NCI-H1105 treated with DMSO at 0.1 percent for 48 hours (cell line): ENCODE measurements at places on chromosomes 2 and 18.

DNA sequence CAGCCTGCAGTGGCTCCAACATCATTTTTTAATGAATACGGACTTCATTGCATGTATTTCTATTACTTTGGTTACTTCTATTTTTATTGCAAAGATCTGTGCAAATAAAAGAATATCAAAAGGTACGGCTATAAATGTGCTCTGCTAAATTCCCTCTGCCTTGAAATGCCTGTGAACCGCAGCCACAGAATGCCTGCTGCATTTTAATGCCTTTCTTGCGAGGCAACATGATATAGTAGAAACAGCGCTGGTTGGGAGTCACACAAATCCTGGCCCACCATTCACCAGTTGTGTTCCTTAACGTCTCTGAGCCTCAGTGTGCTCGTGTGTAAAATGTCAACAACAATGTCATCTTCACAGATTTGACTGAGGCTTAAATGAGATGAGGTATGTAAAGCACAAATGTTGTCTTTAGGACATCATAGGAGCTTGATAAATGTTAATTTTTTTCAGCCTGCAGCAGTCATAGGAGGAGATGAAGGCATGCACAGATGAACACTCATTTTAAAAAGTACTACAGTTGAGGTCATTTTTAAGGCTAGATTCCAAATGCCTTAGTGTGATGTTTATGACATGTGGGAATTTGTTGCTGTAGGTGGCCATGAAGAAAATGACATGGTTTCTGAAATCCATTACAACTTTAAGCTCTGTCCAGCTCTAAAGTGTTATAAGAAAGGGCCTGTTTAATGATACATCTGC is 187.6 kb upstream of the NRP2 start:
- no peak for DNase-seq

DNA sequence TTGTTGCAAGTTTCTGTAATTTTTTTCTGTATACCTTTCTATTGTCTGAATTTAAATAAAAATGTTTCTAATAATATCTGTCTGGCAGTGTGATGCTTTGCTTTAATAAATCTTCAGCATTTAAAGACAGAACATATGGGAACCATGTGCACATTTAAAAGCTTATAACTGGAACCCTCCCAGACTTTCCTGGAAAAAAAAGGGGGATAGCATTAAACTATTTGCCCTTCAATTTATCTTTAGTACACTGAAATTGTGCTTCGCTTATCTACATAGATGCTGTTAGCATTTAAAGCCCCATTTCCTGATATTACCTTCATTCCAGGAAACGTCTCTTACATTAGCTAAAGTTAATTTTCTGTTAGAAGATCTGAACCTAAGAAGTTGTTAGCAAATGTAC is 64.6 kb downstream of the ZC3H6 start:
- no peak for DNase-seq

GRCh38 chr2:208017721-208018120 is 7.6 kb downstream of the PLEKHM3 start:
- DNase-seq: no peak

GRCh38 chr18:45270289-45270771 is 344.9 kb upstream of the SLC14A2 start:
- no peak for DNase-seq

DNA sequence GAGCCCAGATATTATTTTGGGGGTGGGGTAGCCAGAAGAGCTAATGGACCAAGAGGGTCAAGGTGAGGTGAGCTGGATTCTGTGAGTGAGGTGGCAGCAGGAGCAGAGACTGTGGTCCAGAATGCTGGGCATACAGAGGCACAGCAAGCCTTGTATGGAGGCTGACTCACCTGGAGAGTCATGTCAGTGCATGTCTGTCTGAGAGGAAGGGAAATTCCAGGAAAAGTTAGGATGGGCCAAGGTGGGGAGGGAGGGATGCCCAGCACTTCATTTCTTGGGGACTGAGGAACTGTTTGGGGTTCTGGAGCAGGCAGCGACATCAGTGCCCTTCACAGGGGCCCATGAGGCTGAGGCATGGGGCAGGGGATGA is 21.1 kb downstream of the PER2 start:
- no peak for DNase-seq

DNA sequence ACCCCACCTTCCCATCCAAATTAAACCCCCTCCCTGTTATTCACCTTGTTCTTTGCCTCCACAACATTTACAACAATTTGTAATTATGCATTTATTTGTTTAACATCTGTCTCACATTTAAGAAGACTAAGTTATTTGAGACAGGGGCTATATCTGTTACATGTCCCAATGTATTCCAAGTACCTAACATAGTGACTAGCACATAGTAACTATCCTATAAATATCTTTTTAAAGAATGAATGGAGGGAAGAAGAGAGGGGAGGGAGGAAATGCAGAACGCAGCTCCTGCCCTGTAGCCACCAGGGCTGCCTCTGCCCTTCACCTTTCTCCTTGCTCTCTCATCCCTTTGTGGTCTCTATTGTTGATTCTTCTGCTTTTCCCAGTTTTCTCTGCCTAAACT is 40.6 kb downstream of the HDHD2 start:
- DNase-seq: no peak

GRCh38 chr2:9808334-9809063 is 34.8 kb upstream of the TAF1B start:
- no peak for DNase-seq

- no peak for DNase-seq
Observed at GRCh38 chr18:56635007-56635406, 3.4 kb downstream of the TXNL1 start.

GRCh38 chr2:69436596-69436937 is 668 bp downstream of the NFU1 start:
- DNase-seq: no peak

- DNase-seq: no peak
Observed at GRCh38 chr2:15521641-15522181, 39.4 kb downstream of the NBAS start.

GRCh38 chr18:2979871-2980790 is 32.8 kb downstream of the LPIN2 start:
- no peak for DNase-seq

DNA sequence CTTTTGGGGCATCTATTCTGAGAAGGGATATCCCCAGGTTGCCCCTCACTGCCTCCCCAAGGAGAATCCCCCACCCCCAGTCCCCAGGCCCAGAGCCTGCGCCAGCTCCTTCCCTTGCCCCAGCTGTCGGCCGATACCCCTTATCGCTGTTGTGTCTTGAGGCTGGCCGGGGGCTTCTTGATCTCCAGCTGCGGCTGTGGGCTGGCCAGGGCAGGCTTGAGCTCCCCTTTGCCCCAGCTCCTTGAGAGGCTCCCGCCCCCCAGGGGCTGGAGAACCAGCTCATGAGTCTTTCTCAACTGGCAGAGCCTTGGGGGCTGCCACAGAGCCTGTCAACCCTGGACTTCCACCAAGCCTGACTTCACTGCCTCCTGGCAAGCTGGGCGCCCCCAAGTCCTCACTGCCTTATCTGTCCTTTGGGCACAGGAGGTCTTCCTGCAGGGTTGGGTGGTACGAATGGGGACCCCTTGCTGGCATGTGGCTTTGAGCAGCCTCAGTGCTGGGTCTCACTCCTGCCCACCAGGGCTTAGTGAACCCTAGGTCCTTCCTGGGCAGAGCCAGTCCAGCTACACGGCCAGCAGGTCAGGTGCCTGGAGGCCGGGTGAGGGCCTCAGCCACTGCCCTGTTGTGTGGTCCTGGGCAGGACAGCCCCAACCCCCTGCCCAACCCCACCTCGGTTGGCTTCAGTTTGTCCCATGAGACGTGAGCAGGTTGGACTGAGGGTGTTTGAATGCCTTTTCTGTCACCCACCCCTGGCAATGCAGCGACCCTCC is 29.5 kb downstream of the INHBB start:
- DNase-seq: no peak
